Skin of body (tissue), 3 donors: ENCODE measurements at places on chromosomes 3 and 15.
A peak's percentile ranks its signal among the peaks of the same experiment; 100 is the strongest.

DNA sequence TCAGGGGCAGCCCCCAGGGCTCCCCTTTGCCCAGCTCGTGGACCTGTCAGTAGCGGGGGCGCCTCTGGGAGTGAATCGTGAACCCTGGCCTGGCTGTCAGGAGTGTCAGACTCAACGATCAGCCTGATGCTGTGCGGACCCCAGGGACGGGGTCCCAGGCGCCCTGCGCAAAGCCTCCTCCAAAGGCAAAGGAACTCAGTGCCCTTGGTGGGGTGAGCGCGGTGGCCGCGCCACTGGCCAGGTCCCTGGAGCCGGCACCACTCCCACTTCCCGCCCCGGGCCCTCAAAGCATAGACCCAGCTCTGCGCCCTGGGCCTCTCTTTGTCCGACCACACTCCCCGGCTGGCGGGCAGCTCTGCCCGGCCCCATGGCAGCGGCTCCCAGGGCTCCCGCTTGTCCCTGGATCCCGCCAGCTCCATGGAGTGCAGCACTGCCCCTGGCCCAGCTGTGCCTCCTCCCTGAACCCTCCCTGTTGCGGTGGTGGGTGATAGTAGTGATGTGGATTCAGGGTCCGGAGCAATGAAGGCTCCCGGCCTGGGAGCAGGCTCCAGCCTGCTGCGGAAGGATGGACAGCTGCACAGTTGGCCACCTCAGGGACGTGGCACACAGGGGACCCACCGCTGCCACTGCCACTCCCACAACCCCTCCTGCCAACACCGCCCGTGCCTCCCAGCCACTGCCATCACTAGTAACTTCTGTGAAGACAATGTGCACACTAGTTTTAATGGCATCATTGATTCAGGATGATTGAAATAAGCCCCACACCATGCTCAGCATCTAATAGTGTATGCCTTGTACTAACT is 263.8 kb downstream of the ZBBX start:
- no peak for DNase-seq

- no peak for DNase-seq
Observed at GRCh38 chr3:181009225-181009624, 19.7 kb upstream of the DNAJC19 start.

GRCh38 chr3:133956353-133956752 is 60.7 kb upstream of the RAB6B start:
- DNase-seq, result no peak

- DNase-seq, result no peak
Observed at GRCh38 chr15:62549345-62549970, 384.4 kb upstream of the C2CD4B start.

DNA sequence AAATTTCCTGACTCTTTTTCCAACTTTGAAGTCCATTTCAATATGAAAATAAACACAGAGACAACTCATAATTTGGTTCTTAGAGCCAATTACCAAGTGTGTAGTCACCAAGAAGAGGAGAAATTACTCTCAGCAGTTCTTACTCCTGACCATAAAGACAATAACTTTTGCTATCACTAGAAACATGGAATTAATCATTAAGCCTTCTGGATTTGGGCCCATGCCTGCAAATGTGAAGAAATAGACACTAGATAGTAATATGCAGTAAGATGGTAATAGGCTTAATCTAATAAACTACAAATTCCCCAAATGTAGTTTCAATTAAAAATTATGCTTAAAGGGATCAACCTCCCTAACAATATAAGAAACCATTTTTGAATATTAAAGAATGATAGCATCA is 185.1 kb upstream of the AGTR1 start:
- no peak for DNase-seq

DNA sequence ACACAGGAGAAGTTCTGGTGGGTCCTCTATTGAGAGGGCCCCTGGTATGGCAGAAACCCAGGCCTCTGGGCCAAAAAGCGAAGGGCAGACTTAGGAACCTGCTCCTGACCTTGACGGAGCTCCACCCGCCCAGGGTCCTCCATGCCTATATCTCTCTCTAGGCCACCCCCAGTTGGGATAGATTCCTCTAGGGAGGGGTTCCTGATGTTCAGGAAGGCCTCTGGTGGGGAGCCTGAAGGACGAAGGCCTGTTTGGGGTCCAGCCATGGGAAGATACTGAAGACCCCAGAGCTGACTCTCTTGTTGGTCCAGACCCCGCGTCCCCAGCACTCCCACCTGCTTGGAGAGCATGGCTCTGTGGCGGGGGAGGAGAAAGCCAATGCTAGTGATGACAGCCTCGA is 104.2 kb downstream of the CORO2B start:
- no peak for DNase-seq

- no peak for DNase-seq
Observed at GRCh38 chr15:77681362-77681761, 48.6 kb upstream of the LINGO1 start.

GRCh38 chr3:72439321-72440183 is 408.7 kb downstream of the SHQ1 start:
- DNase-seq, result no peak

GRCh38 chr3:64945171-64945729 is 257.4 kb upstream of the ADAMTS9 start:
- peak; percentile 95 for DNase-seq

- DNase-seq, result no peak
Observed at GRCh38 chr3:144128108-144128892, 156.7 kb downstream of the DIPK2A start.

GRCh38 chr3:81465510-81466200 is 295.8 kb downstream of the GBE1 start:
- no peak for DNase-seq

- DNase-seq, result peak; percentile 36
Observed at GRCh38 chr3:175655351-175655750, 796.2 kb downstream of the NAALADL2 start.

- no peak for DNase-seq
Observed at GRCh38 chr15:65953622-65954021, 84.3 kb downstream of the RAB11A start.

DNA sequence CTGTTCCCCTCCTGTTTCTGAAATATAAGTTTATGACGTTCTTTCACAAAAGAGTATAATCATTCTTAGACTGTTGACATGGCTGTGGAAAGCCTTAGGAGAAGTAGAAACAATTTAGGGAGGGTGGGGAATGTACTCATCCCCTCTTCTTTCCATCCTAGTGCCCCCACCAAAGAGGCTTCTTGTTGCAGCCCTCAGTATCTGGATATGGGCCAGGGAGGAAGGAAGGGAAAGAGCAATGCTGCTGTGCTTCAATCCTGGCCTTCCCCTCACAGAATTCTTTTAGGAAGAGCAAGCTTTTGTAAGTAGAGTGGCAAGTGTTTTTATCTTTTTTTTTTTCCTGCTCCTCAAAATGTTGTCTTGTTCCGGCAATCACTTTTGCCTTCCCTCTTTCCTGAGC is 1.7 kb downstream of the INAFM2 start:
- DNase-seq, result no peak

- DNase-seq, result no peak
Observed at GRCh38 chr15:73927476-73928240, 1.4 kb downstream of the LOXL1 start.

- no peak for DNase-seq
Observed at GRCh38 chr3:492586-493316, 296.2 kb downstream of the CHL1 start.

- no peak for DNase-seq
Observed at GRCh38 chr3:22901684-22902083, 301.4 kb upstream of the UBE2E2 start.

DNA sequence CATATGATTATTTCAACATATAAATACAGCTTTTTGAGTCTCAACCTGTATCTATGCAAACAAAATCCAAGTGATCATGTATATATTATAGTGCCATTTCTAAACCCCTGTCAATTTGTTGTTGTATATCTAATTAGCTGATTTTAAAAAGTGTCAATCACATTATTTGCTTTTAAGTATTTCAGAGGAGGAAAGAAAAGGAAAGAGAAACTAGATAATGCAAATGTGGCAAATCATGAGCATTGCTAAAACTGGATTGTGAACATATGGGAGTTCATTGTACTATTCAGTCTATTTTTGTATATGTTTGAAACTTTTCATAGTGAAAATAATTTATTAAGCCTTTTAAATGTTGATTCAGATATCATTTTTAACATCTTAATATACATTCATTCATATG is 190.7 kb downstream of the ZIC4 start:
- no peak for DNase-seq
